ENCODE measurements at places on chromosomes 2 and 18.

GRCh38 chr2:9401646-9402371 lies 21.5 kb downstream of the ITGB1BP1 start:
- DNase-seq, result no peak

GRCh38 chr2:192948316-192948715 lies 753.6 kb upstream of the TMEFF2 start:
- no peak for DNase-seq

GRCh38 chr2:153373510-153374279 lies 104.9 kb downstream of the RPRM start:
- no peak for DNase-seq

- DNase-seq, result no peak
These were observed 776.9 kb upstream of the FSHR start for GRCh38 chr2:49931241-49931640.

GRCh38 chr18:404061-404636 lies 96.4 kb downstream of the COLEC12 start:
- no peak for DNase-seq

GRCh38 chr2:3712424-3712823 lies 9.0 kb downstream of the DCDC2C start:
- DNase-seq, result no peak

- no peak for DNase-seq
These were observed 38.5 kb upstream of the ATP9B start for GRCh38 chr18:79030680-79031079.

DNA sequence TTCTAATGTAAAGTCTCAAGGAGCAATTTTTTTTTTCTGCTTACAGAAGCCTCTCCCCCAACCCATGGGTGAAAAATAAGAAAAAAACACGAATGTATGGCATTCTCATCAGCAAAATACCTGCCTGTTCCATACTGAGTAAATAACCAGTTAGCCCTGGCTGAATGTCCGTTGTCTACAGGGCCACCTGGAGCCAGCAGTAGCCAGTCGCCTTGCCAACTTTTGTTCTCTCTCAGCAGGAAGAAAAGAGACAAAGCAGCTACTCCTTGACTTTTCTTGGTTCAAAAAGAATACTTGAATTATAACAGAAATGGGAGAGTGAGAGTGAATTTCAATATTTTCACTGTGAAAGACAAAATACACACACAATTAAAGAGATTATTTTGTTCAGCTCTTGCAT lies 532.9 kb upstream of the CRIM1 start:
- DNase-seq, result no peak

Data from left lung (tissue), 14 donors.